ENCODE measurements at places on chromosomes 12 and 14.

GRCh38 chr12:96335270-96335669 is 65.0 kb downstream of the CDK17 start:
- DNase-seq: no peak

DNA sequence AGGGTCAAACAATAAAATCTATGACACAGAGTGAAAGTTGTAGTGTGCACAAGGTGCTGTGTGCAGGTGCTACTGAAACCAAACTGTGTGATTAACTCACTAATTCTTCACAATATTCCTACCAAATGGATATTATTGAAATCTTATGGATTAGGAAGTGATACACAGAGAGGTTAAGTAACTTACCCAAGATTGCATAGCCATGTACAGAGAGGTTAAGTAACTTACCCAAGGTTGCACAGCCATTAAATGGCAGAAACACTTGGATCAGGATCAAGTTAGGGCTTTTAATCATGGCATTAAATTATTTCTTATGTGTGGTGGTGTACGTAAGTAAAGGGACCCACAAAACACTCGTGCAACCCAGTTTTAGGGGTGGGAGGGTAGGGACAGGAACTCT is 771.4 kb downstream of the AACS start:
- no peak for DNase-seq

DNA sequence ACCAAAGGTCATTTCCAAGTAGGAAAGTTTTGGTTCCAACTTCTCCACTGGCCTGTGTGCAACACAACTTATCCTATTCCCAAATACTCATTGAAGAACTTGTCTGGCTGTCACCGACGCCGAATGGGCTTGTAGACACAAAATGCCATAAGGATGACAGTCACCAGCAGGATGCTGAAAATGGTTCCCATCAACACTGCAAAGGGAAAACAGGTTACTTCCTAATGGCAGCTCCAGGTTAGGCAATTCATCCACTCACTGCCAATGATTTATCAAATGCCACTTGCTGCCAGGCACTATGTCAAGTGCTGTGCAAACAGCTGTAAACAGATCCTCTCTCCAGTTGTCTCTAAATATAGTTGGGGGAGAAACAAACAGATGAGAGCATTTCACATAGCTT is 6.1 kb downstream of the C12orf76 start:
- DNase-seq: peak; percentile 53

DNA sequence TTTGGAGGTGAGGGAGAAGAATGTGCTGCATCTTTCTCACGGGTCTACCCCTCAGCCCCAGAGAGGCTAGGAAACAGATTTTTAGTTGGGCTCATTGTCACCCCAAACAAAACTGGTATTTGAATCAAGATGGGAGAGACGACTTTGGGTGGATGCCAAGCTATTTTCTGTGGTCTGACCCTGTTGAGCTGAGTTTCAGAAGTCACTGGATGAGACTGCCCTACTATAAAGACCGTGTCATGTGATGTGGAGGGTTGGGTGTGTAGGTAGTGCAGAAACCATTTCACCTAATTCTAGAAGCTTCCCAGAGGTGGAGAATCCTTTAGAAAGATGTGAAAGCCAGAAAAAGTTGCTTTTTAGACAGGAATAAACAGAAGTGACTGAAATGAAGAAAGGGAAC is 60.2 kb downstream of the IFT43 start:
- no peak for DNase-seq

DNA sequence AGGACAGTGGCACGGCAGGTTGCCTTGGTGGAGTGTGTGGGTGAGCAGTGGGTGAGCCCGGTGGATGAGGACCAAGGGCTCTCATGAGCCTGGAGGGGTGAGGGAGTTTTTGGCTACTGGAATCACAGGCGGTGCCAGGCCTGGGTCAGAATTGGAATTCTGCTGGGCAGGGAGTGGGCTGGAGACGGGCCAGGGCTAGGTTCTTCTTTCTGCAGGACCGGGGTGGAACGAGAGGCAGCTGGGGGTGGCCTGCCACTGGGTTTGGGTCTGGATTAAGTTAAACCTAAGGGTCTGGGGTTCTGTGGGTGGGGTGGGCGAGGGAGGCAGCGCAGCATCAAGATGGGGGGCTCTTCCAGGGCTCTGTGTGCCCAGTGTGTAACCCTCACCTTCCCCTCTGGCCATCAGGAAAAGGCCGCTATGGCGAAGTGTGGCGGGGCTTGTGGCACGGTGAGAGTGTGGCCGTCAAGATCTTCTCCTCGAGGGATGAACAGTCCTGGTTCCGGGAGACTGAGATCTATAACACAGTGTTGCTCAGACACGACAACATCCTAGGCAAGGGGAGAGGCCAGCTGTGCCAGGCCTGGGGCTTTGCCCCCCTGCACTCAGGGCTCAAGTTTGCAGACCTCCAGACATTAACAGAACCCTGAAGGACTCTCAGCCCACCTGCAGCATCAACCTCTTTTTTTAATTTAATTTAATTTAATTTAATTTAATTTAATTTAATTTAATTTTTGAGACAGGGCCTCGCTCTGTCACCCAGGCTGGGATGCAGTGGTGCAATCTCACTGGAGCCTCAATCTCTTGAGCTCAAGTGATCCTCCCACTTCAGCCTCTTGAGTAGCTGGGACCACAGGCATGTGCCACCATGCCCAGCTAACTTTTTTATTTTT is 7.0 kb downstream of the ACVRL1 start:
- no peak for DNase-seq

- DNase-seq: no peak
Measured at GRCh38 chr14:71416392-71416791, 509.1 kb downstream of the PCNX1 start.

GRCh38 chr14:92482621-92483319 is 30.8 kb upstream of the RIN3 start:
- DNase-seq: no peak

- no peak for DNase-seq
Measured at GRCh38 chr12:97425802-97426491, 36.7 kb upstream of the RMST start.

DNA sequence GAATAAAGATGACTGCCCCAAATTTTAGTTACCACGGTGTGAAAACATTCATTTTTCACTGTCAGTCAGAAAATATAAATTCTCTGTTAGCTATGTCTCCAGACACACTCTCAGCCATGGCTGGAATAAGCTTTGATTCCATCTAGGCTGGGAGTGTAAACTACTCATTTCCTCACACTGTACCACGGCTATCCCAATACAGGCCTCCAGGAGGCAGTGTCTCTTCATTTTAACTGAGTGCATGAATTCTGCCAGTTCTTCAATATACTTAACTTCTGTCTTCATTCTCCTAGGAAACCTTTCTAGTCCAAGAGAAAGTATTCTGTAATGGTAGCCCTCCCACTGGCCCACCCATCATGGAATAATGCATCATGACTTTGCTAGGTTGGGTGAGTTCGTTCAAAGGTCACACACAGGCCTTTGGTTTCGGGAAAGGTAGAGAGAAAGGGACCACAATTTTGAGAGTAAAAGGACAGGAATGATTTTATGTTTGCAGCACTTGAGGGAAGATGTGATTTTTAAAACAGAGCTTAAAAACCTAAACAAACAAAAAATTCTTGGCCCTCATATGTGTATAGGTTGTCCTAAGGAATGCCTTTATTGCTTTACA is 381.1 kb downstream of the SEC23A start:
- no peak for DNase-seq

DNA sequence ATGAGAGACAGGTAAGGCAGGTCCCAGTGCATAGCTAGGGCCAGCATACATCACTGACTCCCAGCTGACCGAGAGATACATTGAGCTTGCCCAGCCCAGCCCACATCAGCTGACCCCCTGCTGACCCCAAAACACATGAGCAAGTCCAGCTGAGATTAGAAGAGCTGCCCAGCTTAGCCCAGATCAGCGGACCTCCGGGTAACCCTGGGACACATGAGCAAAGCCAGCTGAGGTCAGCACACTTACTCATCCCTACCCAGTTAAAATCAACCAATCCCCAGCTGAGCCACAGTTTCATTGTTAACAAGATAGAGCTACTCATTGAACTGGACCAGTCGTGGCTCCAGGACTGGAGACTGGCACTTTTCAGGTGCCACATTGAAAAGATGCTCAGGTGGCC is 21.8 kb upstream of the FBXO34 start:
- DNase-seq: no peak

DNA sequence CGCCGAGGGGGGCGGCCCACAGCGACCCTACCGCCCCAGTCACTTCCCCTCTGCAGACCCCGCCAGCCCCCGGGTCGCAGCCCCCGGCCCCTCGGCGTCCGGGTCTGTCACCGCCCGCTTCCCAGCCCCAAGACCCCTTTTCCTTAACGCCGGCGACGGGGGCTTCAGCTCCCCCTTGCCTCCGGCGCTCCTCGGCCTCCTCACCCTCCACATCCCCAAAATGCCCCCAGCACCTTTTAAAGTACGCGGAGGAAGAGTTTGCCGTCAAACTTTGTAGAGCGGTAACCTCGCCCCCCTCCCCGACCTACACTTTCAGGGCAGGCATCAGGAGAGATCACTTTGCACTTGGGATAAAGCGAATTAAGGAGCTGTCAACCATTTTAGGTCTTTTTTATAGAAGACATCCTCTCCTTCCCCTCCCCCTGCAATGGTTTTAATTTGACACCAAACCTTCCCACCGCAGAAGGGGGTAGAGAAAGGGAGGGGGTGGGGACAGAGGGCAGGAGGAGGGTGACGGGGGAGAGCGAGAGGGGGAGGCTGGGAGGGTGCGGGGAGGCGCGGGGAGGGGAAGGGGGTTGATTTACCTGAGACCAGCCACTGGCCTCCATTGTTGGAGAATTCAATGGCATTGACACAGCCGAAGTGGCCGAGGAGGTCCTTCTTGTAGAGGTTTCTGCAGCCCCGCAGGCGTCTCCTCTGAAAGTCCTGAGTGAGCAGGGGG is 578 bp downstream of the DCAF5 start:
- DNase-seq: no peak

GRCh38 chr12:114744691-114745090 is 60.7 kb upstream of the TBX3 start:
- no peak for DNase-seq
